ENCODE measurements at places on chromosomes 6 and 20.

DNA sequence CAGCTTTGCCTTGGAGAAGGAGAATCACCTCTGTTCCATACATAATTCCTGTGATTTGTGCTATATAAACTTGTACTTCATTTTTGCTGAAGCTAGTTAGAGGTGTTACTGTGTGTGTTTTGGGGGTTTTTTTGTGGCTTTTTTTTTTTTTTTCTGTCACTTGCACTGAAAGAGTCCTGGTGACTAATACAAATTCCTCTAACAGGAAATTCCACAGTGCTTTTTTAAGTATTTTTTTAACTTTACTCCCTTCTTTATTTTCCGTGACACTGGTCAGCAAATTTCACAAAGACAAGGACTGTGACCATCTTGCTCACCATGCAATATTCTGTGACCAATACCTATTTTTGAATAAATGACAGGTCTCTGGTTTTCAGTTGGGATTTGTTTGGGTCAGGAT is 110.5 kb downstream of the ISM1 start:
- DNase-seq = no peak

DNA sequence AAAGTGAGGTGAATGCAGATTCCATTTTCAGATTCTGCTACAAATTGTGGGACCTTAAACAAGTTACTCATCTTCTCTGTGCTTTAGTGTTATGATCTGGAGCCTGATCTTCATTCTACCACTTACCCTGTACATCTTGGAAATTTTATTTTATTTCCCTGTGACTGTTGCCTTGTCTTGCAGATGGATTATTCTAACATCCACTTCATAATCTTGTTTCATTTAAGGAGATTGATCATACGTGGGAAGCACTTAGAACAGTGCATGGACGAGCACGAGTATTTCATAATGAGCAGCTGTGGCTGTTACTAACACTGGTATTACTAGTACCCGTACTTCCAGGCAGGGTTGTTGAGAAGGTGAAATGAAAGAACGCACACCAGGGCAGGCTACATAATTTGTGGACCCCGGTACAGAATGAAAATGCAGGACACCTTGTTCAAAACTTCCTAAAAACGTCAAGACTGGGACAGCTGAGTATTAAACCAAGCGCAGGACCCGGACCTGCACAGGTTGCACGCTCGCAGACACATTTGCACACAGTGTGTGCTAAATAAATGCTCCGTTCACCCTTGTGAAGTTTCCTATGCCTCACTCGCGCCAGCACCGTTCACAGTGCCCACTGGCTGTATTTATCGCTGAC is 535 bp upstream of the CCDC170 start:
- DNase-seq = no peak

- no peak for DNase-seq
Measured at GRCh38 chr20:45848969-45849582, 8.1 kb downstream of the ACOT8 start.

- DNase-seq = no peak
Measured at GRCh38 chr6:163284151-163284550, 130.4 kb upstream of the QKI start.

GRCh38 chr20:17530153-17530552 is 1.0 kb downstream of the BFSP1 start:
- no peak for DNase-seq

- no peak for DNase-seq
Measured at GRCh38 chr6:139846538-139847456, 472.3 kb upstream of the CITED2 start.

DNA sequence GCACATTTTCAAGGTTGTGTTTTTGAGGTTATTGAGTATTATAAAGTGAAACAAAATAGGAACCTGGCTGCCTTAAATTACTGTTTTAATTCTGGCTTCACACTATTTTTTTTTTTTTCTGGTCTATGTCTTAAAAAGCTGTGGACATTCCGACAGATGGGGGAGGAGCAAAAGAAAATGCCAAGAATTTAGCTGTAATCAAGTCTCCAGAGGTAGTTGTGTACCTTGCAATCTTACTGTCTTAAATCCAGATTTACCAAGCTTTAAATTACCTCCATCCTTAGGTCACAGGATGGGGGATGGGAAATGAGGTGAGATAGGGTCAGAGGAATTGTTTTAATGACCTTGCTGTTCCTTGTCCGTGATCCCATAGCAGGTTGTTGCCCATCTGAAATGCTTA is 182.8 kb downstream of the UTRN start:
- DNase-seq = no peak

DNA sequence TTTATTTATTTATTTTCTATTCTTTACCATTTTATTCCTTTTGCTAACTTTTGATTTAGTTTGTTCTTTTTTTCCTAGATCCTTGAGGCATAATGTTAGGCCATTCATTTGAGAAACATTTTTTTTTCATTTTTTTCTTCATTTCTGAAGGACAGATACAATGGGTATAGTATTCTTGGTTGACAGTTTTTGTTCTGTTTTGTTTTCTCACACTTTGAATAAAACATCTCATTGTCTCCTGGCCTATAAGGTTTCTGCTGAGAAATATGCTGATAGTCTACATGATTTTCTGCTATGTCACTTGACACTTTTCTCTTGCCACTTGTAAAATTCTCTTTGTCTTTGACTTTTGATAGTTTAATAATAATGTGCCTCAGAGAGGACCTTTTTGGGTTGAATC is 294.6 kb upstream of the EPHA7 start:
- DNase-seq = no peak

- DNase-seq = no peak
Measured at GRCh38 chr6:35967076-35967774, 46.3 kb upstream of the SRPK1 start.

GRCh38 chr6:3220366-3220765 is 7.1 kb downstream of the TUBB2B start:
- DNase-seq = no peak

DNA sequence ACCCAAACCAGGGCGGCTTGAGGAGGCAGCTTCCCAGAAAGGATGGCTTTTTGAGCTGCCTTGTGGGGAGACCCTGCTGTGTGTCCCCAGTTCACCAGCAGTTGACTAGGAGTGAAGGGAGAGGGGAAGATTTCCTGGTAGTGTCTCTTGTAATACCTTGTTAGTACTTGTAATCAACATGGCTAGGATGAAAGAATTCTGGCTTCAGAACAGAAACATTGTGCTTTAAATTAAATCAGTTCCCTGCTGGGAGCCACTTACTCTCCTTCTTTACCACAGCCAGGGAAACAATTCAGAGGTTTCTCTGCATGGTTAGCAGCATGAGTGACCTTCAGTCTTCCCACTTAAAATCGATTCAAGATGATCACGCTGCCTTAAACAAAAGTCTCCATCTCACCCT is 525.4 kb upstream of the ID4 start:
- DNase-seq = no peak

DNA sequence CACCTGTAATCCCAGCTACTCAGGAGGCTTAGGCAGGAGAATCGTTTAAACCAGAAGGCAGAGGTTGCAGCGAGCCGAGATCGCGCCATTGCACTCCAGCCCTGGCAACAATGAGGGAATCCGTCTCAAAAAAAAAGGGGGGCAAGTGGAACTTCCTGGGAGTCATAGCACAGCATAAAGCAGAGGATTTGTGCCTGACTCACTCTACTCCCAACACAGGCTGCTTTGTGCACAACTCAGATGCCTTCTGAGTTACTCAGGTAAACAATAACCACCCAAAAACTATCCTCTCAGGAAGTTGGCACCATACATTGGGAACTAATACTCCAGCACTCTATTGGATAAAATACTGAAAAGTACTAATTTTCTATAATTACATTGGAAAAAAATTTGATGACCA is 2.5 kb upstream of the TMEM244 start:
- DNase-seq = no peak

DNA sequence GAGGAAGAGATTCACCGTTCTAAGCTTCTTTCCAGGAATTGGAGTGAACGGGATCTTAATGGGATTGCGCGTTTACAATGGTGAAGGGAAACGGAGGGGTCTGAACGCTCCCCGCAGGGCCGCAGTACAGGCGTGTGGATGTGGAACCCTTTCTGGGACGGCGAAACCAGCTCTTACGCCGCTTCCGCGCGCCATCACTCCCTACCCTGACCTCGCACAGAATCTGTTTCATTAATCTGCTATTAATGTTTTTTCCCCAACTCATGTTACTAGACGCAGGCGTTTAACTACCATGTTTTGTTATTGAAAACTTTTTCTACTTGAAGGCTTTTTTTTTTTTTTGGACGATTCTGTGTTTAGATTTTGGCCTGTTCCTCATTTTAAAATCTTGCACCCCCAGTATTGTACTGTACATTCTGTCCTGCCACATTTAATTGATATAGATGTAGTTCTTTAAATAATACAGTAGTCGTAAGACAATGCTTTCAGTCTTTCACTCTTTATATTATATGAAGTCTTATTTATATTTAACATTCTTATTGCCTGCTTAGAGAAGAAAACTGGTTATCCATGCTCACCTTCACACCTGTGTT is 696 bp upstream of the SUPT3H start:
- DNase-seq = no peak

DNA sequence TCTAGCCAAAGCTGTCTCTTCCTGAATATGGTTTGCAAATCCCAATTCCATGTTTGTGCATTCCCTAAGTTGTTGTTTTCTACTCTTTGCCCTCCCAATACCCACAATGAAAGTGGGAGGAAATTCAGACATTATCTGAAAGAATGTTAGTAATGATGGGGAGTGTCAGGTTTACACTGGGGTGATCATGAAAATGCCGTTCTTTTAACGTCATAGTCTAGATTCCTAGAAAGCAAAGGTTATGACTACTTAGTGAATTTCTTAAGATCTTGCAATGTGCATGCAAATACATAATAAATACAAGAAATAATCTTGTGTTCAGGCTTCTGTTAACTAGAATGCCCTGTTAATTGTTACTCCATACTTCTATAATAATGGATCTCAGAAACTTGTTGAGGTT is 101.0 kb downstream of the LCA5 start:
- no peak for DNase-seq

- DNase-seq = no peak
Measured at GRCh38 chr20:61968932-61969331, 96.7 kb downstream of the TAF4 start.

GRCh38 chr20:51577432-51578144 is 35.1 kb upstream of the NFATC2 start:
- no peak for DNase-seq

- DNase-seq = peak; percentile 61
Measured at GRCh38 chr6:27591699-27592480, 119.0 kb upstream of the ZNF184 start.

- no peak for DNase-seq
Measured at GRCh38 chr6:127952176-127952575, 51.3 kb upstream of the THEMIS start.

GRCh38 chr6:169172946-169173345 is 80.7 kb downstream of the THBS2 start:
- no peak for DNase-seq

- DNase-seq = peak; percentile 54
Measured at GRCh38 chr6:125814481-125814880, 23.7 kb downstream of the NCOA7 start.

GRCh38 chr6:168844821-168845609 is 404.0 kb downstream of the SMOC2 start:
- no peak for DNase-seq

DNA sequence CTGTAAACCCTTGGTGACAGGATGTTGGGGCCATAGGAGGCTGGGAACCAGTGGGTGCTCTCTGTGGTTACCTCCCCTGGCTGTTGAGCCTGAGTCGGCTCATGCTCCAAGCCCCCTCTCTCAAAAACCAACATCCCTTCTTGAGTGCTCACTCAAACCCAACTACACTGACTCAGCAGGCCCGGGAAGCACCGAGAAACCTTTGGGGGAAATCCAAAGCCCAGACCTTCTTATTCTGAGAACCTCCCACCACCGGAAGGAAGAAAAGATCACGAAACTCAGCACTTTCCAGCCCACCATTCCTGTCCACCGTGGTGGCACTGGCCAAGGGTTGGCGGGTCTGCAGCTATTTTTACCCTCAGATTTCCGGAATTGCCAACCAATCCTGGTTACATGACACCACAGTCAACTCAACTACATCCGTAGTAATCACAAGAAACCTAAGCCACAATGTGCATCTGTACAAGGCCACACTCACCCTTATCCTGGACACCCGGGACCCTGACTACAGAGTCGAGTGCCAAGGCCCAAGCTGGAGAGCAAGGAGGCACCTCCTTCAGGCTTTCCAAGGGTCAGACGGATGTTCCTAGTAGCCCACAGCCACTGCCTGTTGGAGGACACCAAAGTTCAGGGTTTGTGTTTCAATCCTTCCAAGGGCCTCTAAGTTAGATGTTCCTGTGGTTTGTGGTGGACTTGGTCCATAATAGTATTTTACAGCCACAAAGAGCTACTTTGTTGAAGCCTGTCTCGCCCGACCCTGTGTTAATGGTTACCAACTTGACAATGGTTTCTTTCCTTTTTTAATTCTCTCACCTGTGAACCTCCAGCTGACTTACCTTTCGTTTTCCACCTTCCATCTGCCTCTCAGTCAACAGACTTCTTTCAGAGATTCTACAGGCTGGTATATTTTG is 317.0 kb downstream of the CDC5L start:
- no peak for DNase-seq

DNA sequence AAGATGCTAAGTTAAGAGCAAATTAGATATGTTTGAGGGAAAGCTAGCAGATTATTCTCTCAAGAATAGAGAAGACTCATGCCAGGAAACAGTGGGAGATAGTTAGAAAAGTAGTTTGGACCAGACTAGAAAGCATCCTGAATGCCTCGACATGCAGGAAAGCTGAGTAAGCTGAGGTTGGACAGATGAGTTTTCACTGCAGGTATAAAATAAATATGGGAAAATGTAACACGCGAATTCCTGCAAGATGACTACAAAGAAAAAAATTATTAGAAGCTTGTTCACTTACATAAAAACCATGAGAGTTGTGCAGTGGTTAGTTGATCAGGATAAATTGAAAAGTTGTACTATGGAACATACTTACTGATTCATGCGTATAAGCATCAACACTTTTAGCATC is 484.2 kb upstream of the MANEA start:
- DNase-seq = no peak

- no peak for DNase-seq
Measured at GRCh38 chr6:158389193-158389919, 77.1 kb downstream of the TULP4 start.

DNA sequence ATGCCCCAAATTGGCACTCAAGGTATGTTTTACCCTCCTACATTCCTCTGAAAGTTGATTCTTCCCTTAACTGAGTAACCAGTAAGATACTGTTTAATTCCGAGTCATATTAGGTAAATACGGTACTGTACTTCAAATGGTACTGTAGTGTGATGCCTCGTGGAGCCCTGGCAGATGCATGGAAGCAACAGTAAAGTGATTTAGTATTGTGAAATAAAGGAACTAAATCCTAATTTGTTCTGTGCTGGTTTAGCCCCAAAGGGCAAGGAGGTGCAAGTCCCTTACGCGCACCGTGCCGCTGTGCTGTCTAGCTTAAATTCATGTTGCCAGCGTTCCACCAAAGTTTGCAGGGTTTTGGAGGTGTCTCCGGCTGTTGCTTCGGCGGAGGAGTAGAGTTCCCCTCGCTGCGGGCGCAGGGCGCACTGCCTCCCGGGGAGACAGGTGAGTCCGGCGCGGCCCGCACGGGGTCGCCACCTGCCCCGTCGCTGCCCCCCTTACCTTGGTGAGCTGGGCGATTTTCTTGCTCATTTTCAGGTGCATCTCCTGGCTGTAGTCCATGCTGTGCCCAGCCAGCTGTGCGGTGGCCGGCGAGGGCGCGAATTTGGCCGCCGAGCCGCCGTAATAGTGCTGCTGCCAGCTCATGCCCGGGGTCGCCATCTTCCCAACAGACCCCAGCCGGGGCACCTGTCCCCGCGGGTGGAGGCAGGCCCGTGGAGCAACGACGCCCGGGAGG is 655 bp downstream of the FAM184A start:
- no peak for DNase-seq

GRCh38 chr6:118968416-118968815 is 33.5 kb upstream of the MCM9 start:
- DNase-seq = peak; percentile 57

- DNase-seq = no peak
Measured at GRCh38 chr6:163333038-163333437, 81.5 kb upstream of the QKI start.
